ENCODE measurements at places on chromosomes 5 and 9.

DNA sequence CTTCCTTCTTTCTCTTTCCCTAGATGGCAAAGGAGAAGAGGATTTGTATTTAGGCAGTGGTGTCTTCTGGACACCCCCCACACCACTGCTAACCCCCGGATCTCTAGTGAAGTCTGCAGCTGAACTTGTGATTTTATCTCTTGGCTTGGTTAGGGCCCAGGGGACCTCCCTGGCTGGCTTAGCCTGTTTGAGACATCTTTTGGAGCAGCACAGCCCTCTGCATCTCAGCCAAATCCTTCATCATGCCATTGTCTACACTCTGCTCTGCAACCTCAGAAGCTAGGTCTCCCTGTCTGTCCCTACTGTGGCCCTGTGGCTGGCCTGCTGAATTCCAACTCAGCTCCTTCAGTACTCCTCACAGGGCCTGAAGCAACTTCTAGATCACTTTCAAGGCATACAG, 81.7 kb downstream of the MUSK start:
- no peak for DNase-seq

DNA sequence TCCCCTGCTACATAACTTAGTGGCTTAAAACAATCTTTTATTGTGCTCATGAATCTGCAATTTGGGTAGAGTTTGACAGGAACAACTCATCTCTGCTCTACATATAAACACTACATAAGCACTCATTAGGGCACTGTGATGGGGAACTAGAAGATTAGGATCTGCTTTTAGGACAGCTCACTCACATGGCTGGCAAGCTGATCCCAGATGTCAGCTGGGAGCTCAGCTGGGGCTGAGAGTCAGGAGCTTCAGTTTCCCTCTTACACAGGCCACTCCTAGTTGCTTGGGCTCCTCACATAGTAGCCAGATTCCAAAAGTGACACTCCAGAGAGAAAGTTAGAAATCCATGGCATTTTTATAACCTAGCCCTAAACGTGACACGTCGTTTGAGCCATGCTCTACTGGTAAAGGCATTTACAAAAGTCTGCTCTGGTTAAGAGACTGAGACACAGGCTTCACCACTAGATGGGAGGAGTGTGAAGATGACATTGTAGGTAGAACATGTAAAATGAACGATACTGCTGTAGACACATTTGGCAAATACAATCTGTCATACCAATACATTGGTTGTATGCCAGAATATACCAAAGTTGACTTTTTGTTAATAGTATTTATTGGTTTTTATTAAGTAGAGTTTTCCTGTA, 23.6 kb downstream of the SCAI start:
- DNase-seq, result no peak

DNA sequence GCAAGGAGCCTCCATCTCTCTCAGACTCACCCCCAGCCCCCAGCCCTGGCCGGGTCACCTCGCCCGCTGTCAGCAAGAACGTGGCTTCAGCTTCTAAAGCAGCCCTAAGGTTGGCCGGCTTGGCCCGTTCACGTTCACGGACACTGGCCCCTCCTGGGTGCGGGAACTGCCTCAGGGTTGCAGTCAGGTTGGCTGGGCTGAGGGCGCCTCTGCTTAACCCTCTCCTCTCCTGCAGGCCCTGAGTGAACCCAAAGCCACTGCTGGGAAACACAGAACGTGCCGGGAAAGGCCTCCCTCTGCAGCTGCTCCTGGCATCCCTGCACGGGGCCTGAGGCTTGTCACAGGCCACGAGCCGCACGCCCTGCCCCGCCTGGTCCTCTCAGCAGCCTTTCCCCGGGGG, 40.1 kb upstream of the UBAC1 start:
- no peak for DNase-seq

DNA sequence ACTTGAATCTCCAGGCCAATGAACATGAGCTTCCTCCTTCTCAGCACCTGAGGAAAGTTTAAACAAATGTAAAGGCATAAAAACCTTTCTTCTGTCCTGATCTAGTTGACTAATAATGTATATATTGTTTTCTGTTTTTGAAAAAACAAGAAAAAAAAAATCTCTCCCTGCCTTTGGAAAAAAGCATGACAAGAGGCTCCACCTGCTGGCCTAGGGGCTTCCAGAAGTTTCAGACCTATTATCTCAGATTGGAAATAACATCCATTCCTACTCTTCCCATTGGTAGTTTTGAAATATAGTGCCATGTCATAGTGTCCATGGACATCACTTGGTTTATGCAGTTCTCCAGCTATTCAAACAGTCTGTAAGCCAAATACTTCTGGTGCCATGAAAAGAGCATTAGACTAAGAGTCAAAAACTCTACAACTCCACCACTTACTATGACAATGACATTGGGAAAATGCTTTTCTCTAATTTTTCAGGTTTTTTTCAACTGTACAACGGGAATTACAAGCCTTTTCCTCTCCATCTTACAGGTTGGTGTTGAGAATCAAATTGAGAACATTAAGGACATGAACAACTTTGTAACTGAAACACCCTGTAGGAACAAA, 409.6 kb upstream of the MPDZ start:
- DNase-seq, result no peak

GRCh38 chr5:155260798-155261197, 247.2 kb downstream of the KIF4B start:
- peak; percentile 9 for DNase-seq

- no peak for DNase-seq
Measured at GRCh38 chr5:78630047-78630446, 18.5 kb downstream of the LHFPL2 start.

- peak; percentile 34 for DNase-seq
Measured at GRCh38 chr9:133935328-133936005, 56.7 kb downstream of the VAV2 start.

DNA sequence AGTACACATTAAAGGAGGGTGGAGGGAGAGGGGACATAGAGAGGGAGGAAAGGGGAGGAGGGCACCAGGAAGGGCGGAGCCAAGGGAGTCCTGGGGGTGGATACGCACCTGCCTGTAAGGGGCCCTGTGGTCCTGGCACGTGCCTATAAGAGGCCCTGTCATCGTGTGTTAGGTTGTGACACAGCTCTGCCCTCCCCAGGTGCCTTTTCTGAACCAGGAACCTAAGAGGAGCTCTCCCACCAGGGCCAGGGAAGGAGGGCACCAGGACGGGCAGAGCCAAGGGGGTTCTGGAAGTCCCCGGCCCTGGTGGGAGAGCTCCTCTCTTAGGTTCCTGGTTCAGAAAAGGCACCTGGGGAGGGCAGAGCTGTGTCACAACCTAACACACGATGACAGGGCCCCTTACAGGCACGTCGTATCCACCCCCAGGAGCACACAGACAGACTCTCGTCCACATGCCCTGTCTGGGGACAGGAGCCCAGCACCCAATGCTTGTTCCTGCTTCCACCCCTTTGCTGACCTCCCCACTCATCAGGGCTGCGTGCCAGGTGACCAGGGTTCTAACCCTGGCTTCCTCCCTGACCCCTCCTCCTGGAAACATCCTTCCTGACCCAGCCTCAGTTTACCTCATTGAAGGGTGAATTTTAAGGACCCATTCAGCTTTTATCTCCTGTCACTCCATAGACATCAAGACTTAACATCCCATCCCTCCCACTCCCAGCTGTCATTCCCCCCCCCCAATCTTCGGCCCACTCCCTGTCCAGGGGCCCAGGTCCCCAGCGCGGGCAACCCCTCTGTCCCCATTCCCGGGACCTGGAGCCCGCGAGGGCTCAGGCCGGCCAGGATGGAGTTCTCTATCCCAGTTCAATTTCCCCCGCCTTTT, 12.9 kb upstream of the OLFM1 start:
- DNase-seq, result no peak

DNA sequence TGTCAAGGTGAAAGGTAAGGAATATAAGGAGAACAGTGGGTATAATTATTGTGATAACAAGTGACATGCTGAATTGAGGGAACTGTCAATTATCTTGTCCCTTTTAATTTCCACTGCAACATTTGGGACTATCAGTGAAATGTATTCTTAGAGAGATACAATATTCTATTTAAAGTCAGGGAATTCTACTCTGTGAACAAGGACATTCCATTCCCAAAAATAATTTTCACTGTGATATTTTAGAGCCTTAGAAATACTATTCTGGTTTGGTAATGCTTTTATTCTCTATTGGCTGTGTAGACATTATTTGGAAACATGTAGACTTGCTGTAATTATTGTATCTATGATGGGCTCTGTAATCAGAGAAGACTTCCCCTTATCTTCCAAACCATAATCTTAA, 248.0 kb upstream of the PCSK5 start:
- DNase-seq, result no peak

- no peak for DNase-seq
Measured at GRCh38 chr9:81890104-81890503, 38.1 kb upstream of the SPATA31D4 start.

DNA sequence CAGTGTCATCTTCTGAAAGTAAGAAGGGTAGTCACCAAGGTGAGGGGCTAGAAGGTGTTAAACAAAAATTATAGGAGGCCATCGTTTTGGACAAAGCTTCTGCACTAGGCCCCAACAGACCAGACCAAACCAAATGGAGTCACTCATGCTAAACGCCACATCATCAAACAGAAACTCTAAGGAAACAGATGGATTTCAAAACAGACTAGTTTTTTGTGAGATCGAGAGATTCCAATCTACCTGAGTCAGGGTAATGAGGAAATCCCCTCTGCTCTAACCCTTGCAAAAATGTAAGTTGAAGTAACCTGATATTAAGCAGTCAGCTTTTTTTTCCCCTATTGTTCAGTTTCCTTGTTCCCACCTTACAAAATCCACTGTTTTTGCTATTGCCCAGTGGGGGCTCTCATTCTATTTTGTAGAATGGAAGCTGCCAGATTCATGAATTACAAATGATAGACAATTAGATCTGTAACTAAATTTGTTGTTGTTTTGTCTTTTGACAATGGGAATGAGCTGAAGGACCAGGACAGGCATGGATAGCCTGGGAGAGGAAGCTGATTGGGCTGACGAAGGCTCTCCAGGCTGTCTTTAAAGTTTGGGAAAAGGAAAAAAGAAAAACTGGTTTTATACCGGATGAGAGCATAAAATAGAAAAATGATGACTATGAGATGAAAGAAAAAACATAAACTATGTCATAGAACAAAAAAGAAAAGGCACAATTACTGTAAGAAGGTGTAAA, 94.7 kb upstream of the ADAMTSL1 start:
- no peak for DNase-seq

Measured in DMS79 treated with DMSO at 0.1 percent for 48 hours (cell line).